ENCODE measurements at places on chromosomes 3 and 15.

DNA sequence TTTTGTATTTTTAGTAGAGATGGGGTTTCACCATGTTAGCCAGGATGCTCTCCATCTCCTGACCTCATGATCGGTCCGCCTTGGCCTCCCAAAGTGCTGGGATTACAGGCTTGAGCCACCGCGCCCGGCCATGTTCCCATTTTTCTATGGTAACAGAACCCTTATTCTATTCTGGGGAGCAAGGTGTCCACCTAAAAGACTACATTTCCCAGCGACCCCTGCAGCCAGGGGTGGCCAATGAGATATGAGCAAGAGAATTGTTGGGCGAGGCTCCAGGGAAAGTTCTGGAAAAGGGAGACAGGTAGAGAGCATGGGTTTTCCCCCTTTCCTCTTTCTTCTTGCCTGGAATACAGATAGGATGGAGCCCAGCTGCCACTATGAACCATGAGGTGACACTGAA is 96.9 kb downstream of the LINGO1 start:
- H3K36me3 ChIP-seq = no peaks in the 10 kb centered on the region
- H3K4me3 ChIP-seq = no peak overlapping the region
- no peak for DNase-seq
- H3K4me1 ChIP-seq = no peaks in the 10 kb centered on the region

GRCh38 chr15:78049691-78050440 is 27.6 kb downstream of the TBC1D2B start:
- peak overlapping the region; percentile 87 for H3K27ac ChIP-seq
- H3K4me3 ChIP-seq = peak overlapping the region; percentile 51
- peak; percentile 73 for DNase-seq

DNA sequence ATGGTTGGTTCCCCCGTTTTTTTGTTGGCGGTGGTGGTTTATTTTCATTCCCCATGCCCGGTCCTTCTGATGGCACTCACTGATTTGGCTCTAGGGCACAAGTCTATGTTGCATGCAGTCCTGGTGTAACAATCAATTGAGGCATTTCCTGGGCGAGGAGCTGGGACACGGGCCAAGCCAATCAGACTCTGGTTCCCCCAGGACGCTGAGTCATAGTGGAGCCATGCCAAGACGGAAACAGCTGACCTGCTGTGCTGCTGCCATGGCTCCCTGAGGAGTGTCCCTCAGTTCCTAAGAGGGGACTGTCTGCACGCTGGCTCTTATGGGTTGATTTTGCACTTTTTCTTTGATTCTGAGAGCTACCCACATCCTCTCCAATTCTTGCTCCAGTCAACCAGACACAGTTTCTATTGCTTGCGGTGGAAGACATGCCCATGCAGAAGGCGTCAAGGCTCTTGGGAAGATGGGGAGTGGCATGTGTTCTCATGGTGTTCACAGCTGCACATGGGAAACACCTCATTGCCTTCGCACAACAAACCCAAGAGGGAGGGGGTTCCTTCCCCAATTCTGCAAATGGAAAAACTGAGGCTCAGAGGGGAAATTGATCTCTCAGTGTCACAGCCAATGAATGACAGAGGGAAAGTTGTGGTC is 28.3 kb upstream of the ALDH1L1 start:
- H3K4me3 ChIP-seq = no peak overlapping the region
- no peaks in the 10 kb centered on the region for H3K36me3 ChIP-seq
- no peak overlapping the region for H3K27ac ChIP-seq

GRCh38 chr3:67291287-67292252 is 293.5 kb downstream of the KBTBD8 start:
- no peaks in the 10 kb centered on the region for H3K4me1 ChIP-seq
- peaks cover 2% of the 10 kb centered on the region for H3K27me3 ChIP-seq

DNA sequence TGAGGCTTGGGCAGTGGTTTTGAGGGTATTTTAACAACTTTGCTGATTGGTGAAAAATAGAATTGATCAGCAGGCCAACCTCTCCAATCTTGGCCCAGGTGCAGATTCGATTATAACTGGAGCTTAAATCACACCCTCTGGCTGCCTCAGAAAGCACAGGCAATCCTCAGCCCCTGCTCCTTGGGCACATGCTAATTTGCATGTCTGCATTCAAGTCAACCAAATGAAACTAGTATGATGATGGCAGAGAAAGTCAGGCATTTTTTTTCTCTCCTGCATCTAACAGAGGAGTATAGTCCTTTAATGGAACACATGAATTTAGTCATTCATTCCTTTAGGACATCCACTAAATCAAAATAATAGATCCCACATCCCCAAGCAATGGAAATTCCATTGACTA is 16.8 kb upstream of the NMNAT3 start:
- no peaks in the 10 kb centered on the region for H3K4me1 ChIP-seq
- no peak for DNase-seq
- H3K4me3 ChIP-seq = no peak overlapping the region
- H3K27me3 ChIP-seq = no peaks in the 10 kb centered on the region

- H3K27me3 ChIP-seq = no peaks in the 10 kb centered on the region
- peaks cover 2% of the 10 kb centered on the region for H3K36me3 ChIP-seq
- no peak for DNase-seq
- no peak overlapping the region for H3K4me3 ChIP-seq
- no peak overlapping the region for H3K27ac ChIP-seq
Measured at GRCh38 chr15:67605871-67606270, 63.4 kb downstream of the MAP2K5 start.

DNA sequence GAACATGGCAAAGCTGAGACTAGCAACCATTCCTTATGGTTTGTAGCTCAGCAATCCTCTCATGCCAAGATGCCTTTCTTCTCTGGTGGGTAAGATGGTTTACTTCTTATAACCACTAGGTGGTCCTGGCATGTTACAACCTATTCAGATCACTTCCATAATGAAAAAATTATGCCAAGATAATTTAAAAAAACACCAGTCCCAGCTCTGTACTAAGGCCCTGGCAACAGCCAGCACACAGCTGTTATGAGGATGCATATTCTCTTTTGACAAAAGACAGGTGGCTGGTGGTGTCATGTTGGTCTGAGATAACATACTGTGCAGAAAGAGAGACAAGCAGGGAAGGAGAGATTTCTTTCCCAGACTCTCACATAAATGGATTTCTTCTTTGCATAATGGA is 65.7 kb upstream of the FRMD4B start:
- H3K36me3 ChIP-seq = no peaks in the 10 kb centered on the region
- H3K27ac ChIP-seq = no peak overlapping the region
- DNase-seq = no peak
- no peaks in the 10 kb centered on the region for H3K27me3 ChIP-seq
- H3K4me3 ChIP-seq = no peak overlapping the region

DNA sequence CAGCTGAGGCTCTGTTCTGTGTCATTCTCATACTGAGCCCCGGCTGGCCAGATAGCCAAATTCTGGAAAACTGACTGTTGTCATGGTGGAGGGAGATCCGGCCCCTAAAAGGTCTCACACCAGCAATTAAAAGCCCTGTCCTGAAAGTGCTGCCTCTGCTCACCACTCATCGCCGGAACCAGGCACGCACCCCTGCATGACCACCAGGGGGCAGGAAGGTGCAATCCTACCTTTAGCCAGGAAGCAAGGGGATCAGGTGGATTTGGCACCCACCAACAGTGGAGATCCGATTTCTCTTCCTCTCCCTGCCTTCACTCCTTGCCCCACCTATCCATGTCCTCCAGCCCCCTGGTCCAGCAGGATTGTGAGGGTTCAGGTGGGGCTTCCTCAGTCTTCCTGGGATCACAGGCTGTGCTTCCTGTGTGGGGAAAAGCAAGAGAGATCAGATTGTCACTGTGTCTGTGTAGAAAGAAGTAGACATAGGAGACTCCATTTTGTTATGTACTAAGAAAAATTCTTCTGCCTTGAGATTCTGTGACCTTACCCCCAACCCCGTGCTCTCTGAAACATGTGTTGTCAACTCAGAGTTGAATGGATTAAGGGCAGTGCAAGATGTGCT is 16.1 kb upstream of the CACNA2D2 start:
- peaks cover 6% of the 10 kb centered on the region for H3K27me3 ChIP-seq
- H3K27ac ChIP-seq = no peak overlapping the region
- H3K36me3 ChIP-seq = no peaks in the 10 kb centered on the region
- peak; percentile 82 for DNase-seq

- H3K4me1 ChIP-seq = no peaks in the 10 kb centered on the region
- DNase-seq = no peak
- H3K27me3 ChIP-seq = no peaks in the 10 kb centered on the region
Measured at GRCh38 chr3:46681856-46682540, 11.5 kb downstream of the ALS2CL start.

GRCh38 chr15:66151809-66152208 is 101.7 kb downstream of the MEGF11 start:
- H3K4me1 ChIP-seq = no peaks in the 10 kb centered on the region
- no peaks in the 10 kb centered on the region for H3K36me3 ChIP-seq
- H3K4me3 ChIP-seq = no peak overlapping the region
- peaks cover 3% of the 10 kb centered on the region for H3K27me3 ChIP-seq
- H3K27ac ChIP-seq = no peak overlapping the region

GRCh38 chr3:146166415-146166821 is 5.4 kb upstream of the PLOD2 start:
- no peaks in the 10 kb centered on the region for H3K36me3 ChIP-seq
- peaks cover 8% of the 10 kb centered on the region for H3K4me1 ChIP-seq
- peaks cover 40% of the 10 kb centered on the region for H3K27me3 ChIP-seq
- no peak for DNase-seq

DNA sequence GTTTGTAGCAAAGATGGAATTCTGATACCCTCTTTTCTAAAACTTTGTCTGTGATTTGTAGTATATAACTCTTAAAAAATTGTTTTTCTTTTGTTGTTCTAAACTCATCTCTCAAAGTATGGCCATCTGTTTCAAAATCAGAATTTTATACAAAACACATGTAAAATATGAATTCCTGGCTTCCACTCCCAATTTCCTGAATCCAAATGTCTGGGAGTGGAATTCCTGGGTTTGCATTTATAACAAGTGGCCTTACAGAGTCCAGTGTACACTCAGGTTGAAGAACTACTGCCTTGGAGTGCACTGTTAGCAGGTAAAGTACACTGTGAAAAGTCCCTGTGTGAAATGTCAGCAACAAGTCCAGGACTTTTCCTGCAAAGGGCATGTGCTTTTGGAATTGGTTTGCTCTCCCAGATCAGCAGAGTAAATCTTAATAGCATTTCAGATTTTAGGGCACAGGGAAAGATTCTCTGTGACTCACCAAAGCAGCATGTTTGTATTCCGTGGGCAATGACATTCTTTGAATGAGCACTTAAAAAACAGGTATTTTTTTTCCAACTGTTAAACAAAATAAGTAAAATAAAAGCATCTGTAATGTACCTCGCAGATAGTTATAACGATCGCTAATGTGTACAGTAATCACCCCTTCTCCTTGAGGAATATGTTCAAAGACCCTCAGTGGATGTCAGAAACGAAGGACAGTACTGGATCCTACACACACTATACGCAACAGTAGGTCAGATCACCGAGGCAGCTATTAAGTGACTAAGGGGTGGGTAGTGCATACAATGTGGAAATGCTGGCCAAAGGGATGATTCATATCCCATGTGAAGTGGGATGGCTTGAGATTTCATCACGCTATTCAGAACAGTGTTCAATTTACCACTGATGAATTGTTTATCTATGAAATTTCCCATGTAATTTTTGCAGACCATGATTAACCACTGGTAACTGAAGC is 2.0 kb upstream of the CLDN16 start:
- H3K36me3 ChIP-seq = no peaks in the 10 kb centered on the region
- H3K27me3 ChIP-seq = no peaks in the 10 kb centered on the region
- no peak overlapping the region for H3K4me3 ChIP-seq
- no peaks in the 10 kb centered on the region for H3K4me1 ChIP-seq

DNA sequence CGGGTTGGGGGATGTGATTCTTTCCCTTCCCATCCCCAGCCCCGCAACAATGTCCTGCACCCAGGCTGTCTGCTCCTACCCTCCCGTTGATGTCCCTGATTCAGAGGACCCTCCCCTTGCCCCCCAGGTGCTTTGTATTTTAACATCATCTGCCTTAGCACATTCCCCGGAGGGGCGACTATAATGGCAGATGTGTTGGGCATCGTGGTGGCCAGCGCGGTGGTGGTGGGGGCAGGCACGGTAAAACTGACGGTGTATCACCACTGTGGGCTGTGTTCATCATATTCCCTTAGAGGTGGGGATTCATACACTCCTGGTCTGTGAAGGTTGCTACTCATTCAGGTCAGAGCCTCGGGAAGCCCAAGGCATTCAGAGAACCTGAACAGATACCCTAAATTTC is 173.0 kb downstream of the ADAMTS17 start:
- H3K4me3 ChIP-seq = no peak overlapping the region
- peaks cover 6% of the 10 kb centered on the region for H3K4me1 ChIP-seq
- H3K36me3 ChIP-seq = no peaks in the 10 kb centered on the region

- H3K27me3 ChIP-seq = peaks cover 21% of the 10 kb centered on the region
- peaks cover 5% of the 10 kb centered on the region for H3K36me3 ChIP-seq
- no peak for DNase-seq
- H3K4me3 ChIP-seq = no peak overlapping the region
Measured at GRCh38 chr15:90671216-90671615, 45.9 kb upstream of the BLM start.

- H3K27ac ChIP-seq = peak overlapping the region; percentile 74
- H3K4me1 ChIP-seq = peaks cover 48% of the 10 kb centered on the region
- no peak for DNase-seq
Measured at GRCh38 chr3:13066236-13066635, 7.0 kb downstream of the IQSEC1 start.

GRCh38 chr3:32423534-32423933 is 31.9 kb downstream of the CMTM7 start:
- no peaks in the 10 kb centered on the region for H3K27me3 ChIP-seq
- H3K4me3 ChIP-seq = no peak overlapping the region
- peaks cover 39% of the 10 kb centered on the region for H3K36me3 ChIP-seq
